ENCODE measurements at places on chromosomes 12 and 14.

DNA sequence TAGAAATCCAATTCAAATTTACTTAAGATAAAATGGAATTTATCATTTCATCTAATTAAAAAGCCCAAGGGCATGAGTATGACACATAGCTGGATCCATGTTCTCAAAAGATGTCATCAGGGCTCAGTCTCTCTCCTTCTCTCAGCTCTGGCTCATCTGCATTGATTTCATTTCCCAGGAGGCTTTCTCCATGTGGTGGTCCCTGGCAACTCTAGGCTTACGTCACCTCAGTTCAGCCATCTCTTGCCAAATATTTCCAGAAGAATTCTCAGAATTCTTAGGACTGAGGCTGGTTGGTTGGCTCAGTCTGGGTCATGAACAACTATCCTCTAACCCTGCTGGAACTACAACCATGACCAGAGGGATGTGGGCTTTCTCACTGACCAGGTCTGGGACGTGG is 65.3 kb downstream of the FOS start:
- no peak for DNase-seq

- DNase-seq, result no peak
Observed at GRCh38 chr12:2234646-2235350, 182.0 kb downstream of the CACNA1C start.

- DNase-seq, result peak; percentile 5
Observed at GRCh38 chr12:44603701-44604100, 272.4 kb downstream of the NELL2 start.

DNA sequence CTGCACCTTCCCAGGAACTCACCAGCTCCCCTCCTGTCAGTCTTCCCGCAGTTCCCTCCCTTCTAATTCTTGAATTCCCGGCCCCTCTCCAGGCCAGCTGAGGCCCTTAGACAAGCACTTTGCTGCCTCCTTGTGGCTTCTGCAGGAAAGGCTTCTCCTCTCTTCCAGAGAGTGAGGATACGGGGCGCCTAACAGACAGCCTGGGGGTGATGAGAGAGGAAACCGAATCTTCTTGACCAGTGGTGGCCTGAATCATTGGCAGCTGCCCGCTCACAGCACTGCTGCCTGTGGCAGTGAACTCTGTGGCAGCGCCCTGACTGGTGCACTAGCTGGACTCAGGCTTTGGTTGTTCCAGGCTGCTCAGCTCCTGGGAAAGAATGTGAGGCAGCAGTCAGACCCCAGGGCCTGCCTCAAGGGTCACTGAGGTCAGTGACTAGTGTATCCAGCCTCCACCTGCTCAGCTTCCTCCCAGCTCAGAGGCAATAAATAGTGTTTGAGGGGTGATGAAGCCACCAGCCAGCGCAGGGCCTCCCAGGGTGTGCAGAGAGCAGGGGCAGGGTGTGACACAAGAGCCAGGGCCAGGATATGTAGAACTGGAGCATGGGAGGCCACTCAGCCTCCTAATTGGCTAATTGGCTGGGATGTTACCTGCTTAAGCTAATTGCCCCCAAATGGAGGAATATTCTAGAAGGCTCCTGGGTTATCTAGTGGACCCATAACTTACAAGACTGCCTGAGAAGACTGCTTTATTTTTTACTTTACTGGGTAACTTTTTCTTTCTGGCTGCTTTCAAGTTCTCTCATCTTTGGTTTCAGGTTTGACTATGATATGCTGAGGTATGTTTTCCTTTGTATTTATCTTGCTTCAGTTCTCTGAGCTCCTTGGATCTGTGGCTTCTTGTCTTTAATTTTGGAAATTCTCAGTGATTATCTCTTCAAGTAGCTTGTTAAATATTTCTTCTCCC is 12.9 kb upstream of the MCRS1 start:
- peak; percentile 86 for DNase-seq

- no peak for DNase-seq
Observed at GRCh38 chr14:96136371-96137005, 68.2 kb upstream of the BDKRB2 start.

DNA sequence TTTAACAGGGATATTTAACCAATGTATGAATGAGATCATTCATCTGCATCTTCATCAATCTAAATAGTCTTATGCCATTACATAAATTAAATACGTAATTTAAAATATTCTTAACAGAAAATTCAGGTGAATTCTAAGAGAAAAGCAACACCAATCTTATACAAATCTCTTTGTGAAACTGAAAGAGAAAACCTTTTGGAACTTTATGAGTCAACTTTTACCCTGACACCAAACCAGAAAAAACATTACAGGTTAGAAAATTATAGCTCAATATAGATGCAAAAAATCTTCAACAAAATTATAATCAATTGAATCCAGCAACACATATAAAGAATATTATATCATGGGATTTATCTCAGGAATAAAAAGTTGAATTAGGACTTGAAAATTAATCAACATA is 3.4 kb downstream of the GLIPR1L1 start:
- no peak for DNase-seq

DNA sequence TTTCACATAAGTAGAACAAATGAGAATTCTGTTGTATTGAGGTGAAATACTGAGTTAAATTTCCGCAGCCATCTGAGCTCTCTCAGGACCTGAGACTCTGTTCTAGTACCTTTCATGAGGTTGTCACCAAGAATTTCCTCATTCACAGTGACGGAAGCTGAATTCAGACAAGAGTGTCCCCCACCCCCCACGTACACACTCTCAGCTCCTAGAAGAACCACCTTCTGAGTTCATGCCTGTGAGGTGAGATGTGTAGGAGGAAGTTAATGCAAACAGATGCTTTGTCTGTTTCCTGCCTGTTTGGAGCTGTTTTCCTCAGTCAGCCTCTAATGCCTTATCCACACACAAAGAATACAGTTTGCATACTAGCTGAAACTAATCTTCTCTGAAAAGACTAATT is 18.2 kb downstream of the BICDL1 start:
- DNase-seq, result no peak

GRCh38 chr12:11927286-11927935 is 143.3 kb upstream of the BCL2L14 start:
- no peak for DNase-seq

GRCh38 chr14:96104469-96105057 is 65.4 kb downstream of the C14orf132 start:
- DNase-seq, result no peak

DNA sequence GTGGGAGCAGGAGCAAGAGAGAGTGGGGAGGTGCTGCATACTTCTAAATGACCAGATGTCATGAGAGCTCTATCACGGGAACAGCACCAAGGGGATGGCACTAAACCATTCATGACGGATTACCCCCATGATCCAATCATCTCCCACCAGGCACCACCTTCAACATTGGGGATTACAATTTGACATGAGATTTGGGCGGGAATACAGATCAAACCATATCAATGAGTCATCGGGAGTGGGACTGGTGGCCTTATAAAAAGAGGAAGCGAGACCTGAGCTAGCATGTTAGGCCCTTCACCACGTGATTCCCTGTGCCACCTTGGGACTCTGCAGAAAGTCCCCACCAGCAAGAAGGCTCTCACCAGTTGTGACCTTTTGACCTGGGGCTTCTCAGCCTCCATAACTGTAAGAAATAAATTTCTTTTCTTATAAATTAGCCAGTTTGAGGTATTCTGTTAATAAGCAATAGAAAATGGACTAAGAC is 28.7 kb downstream of the COX8C start:
- peak; percentile 5 for DNase-seq

DNA sequence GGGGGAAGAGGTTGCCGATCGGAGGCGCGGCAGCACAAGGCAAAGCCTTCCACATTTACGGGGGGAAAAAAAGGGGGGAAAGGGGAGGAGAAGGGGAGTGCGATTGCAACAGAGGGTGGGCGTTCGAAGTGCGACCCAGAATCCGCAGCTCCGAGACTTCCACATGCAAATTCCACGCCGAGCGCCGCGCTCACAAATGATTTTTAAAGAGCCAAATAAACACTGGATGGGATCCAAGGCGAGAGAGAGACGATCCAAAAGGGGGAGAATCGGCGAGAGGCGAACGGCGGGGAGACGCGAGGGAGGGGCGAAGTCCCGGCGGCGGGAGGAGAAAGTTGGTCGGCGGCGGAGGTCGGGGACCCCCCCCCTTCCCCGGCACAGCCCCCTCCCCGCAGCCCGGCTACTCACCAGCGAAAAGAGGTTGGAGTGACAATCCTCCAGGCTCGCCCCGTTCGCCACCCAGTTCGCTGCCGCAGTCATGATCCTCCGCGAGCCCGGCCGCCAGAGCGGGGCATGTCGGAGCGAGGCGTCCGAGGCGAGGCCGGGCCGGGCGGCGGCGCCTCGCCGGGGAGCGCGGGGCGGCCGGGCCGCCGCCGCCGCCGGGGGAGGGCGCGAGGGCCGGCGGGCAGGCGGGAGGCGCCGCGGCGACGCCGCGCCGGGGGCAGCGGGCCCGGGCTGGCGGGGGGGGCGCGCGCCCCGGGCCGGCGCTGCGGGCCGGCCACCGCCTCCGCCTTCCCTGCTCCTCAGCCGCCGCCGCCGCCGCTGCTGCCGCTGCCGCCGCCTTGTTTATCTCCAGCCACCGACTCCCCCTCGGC is 634 bp downstream of the MED13L start:
- peak; percentile 72 for DNase-seq

GRCh38 chr12:26810330-26810729 is 22.7 kb downstream of the ITPR2 start:
- DNase-seq, result peak; percentile 88

- DNase-seq, result peak; percentile 68
Observed at GRCh38 chr14:65044596-65044959, 57.7 kb downstream of the MAX start.

- peak; percentile 81 for DNase-seq
Observed at GRCh38 chr12:12975322-12976077, 23.5 kb upstream of the GPRC5D start.

DNA sequence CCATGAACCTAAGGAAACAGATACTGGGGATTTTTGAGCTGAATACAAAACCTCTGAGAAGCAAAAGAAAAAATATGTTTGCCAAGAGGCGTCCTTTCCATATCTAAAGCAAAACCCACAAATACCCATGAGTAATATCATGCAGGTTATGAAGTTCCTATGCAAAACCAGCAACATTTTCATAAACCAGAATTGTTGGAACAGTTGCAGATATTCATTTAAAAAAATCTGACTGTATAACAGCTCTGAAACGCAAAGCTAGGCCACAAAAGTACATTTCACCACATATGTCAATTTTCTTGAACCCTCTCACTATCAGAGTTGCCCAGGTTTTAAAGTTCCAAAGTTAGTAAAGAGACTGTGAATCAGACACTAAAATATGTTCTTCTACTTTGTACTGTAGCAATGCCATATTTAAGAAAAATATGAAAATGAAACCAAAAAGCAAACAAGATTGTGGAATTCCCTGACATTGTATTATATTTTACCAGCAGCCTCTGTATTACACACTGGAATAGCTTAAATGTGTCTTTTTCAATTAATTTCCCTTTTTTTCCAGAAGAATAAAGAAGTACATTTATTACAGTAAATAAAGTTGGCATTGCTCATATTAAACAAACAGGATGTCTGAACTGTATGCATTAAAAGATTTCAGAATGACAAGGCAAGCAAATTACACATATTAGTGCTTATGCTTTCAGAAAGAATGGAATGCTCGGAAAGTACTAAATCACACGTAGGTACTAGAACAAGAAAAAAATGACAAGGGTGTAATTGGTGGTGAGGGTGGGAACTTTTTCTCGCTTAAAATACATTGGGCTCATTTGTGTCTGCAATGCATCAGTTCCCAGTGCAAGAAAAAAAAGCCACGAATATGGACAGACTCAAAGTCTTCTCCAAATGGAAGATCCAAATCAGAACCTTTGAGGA is 33.6 kb upstream of the HIF1A start:
- no peak for DNase-seq

DNA sequence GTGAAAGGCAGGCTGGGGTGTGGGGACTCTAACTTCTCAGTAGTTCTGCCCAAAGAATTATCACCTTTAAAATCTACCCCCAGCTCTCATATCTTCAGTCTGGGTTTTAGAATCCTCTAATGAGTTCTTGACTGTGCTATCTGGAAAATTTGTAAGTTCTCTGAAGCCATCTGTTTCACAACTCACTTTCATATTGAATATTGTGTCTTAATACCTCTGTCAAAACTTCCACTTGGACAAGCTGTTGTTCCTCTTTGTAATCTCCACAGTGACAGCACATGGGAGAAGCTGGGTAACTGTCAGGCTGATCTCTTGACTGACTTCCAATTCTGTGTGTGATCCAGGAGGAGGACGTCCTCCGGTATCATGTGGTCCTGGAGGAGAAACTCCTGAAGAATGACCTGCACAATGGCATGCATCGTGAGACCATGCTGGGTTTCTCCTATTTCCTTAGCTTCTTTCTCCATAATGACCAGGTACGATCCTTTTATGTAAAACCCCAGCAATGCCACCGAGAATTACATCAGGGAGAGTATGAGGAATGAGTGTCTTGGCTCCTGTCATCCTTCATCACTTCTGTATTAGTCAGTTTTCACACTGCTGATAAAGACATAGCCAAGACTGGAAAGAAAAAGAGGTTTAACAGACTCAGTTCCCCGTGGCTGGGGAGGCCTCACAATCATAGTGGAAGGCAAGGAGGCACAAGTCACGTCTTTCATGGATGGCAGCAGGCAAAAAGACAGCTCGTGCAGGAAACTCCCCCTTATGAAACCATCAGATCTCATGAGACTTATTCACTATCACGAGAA is 111.9 kb downstream of the STAB2 start:
- no peak for DNase-seq

- DNase-seq, result no peak
Observed at GRCh38 chr14:51855234-51855633, 5.2 kb upstream of the GNG2 start.

GRCh38 chr14:23632461-23633159 is 3.6 kb upstream of the DHRS2 start:
- no peak for DNase-seq

- DNase-seq, result no peak
Observed at GRCh38 chr14:104113631-104114420, 24.6 kb upstream of the KIF26A start.

DNA sequence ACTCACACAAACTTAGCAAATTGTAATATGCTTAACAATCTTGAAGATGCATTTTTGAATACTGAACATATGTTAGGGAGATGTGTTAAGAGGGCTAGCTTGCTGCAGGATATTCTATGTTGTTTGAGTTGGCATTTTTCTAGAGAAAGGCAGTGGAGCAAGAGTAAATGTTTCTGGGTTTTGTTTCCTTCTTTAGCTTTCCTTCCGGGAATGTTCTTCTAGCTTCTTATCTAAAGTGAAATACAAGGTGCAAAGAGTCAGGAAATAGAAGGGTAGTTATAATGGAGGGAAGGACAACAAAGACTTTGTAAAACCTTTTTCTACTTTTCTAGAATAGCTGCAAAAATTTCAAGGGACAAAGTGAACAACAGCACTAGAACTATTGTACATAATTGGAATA is 77.6 kb upstream of the KCNH3 start:
- DNase-seq, result no peak

- no peak for DNase-seq
Observed at GRCh38 chr14:90294872-90295271, 36.9 kb downstream of the NRDE2 start.

- DNase-seq, result no peak
Observed at GRCh38 chr12:49832836-49833421, 4.7 kb upstream of the NCKAP5L start.

GRCh38 chr14:38799671-38800070 is 303.4 kb downstream of the SEC23A start:
- no peak for DNase-seq

DNA sequence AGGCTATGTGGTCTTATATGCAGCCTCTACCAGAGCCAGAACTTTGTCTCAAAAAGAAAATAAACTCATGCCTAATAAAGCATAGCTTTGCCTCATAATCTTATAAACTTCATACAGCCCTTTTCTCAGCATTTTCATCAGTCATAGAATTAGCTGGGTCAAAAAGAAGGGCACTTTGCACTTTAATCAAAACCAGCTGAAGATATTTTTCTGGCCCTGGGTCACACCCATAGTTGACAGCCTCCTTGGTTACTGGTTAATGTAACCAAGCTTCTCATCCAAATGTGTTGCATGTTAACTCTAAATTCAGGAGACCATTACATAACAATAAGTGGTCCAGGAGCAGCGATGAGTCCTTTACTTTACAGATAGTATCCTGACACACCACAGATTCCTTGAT is 558.2 kb downstream of the FLRT2 start:
- no peak for DNase-seq
